ENCODE measurements at places on chromosomes 16 and 17. TPM values are rescaled to one million over a fixed set of nuclear protein-coding genes. Genes with fewer than 3 reads are reported as not detected.

The KRTAP4-3 gene
- polyA plus RNA-seq = not detected

The HOXB6 gene
- polyA plus RNA-seq = 115 TPM

The CD300A gene
- 1.8 TPM for polyA plus RNA-seq

- no peak for DNase-seq
Observed at GRCh38 chr17:51814521-51814920, 344.0 kb downstream of the CA10 start.

- no peak for DNase-seq
Observed at GRCh38 chr17:45307290-45308015, 9.4 kb downstream of the MAP3K14 start.

- DNase-seq = no peak
Observed at GRCh38 chr17:37502009-37502936, 12.6 kb downstream of the DUSP14 start.

GRCh38 chr16:49842972-49843371 lies 12.9 kb downstream of the ZNF423 start:
- DNase-seq = no peak

DNA sequence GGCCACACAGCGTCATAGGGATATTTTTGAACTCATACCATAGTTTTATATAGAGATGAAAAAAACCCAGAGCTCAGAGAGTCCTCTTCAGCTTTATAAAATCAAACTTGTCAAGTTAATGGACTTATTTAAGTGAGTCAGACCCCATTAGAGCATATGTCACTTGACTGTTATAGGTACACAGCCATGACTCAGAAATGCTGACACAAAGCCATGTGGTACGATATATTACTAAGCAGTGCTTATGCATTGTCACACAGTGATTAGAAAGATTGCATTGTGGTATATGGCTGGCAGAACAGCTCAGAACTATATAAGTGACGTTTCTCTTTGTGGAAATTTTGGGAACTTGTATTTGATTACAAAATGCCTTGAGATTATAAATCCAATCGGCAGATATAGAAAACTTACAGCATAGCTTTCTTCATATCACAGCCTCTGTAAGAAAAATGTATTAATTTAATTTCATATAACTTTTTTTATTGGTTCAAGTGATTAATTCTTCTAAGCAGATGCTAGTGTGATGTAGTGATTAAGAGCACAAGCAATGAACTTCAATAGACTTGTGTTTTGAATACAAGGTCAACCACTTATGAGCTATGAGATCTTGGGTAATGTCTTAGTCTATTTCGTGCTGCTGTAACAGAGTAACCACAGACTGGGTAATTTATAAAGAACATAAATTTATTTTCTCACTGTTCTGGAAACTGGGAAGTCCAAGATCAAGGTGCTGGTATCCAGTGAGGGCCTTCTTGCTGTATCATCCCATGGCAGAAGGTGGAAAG lies 25.8 kb upstream of the GINS3 start:
- no peak for DNase-seq

DNA sequence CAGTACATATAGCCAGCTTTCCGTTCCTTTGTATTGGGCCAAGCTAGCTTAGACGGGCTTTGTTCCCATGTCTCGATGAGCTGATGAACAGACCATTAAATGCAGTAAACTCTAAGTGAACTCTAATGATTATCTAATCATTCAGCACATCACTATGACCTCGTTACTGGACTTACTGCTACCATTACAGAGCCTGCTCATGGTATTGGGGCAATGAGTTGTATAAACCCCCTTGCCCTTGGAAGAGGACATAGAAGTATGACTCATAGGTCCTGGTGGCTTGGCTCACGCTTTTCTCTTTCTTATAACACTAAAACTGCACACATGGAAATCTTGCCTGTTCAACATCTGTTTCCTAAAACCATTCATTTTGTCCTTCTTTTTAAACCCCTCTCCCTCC lies 93.6 kb upstream of the DYNLRB2 start:
- DNase-seq = no peak

DNA sequence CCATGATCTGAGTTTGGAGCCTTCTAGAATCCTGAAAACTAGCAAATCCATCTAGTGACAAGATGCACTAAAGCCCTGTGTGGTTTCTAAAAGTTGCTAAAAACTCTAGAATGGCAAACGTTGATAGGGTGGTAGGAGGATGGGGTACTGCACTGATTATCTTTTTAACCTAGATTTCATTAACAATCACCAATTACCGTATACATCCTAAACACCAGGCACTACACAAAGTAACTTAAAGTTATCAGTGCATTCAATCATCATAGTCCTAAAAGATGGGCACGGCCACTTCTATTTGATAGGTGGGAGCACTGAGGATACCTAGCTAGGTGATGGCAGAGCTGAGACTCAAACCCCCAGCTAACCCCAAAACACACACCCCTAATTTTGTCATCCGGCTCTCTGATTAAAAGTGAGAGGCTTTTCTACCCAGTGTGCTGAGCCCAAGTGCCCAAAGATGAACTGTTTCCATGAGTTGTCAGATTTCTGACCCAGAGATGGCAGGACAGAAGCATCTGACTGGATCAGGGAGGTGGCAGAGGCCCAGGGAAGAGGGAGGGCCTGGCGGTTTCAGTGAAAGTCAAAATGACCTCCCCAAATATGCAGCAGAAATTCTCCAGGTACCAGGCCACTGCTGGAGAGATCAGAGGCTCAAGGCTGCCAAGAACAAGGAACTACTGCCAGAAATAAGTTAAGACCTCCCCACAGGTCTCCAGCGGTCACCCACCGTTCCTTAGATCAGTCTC lies 396.8 kb downstream of the SOX9 start:
- no peak for DNase-seq

DNA sequence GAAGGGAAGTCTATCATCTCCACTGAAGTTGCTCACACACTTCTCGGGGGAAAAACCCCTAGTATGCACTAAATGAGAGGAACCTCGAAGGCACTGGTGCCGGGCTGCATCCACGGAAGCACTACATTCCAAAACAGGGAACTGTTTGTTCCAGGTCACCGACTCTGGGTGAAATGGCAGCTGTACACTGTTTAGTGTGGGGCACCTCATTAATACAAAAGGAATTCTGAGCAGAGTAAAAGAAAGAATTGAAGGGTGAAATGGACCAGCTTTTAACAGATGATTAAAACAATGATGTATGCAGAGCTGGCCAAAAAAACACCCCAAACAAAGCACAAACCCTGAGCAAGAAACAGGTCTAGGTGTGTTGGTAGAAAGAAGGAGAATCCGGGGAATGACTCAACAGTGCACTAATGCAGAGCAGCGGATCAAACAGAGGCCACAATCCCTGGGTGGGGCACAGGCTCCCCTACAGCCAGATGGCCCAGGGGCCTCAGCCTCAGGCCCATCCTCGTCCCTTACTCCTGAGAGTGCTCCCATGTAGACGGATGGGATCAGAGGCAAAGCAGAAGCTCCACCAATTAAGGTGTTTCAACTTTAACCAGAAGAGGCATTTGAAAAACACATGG lies 161.5 kb downstream of the ZFHX3 start:
- DNase-seq = no peak

DNA sequence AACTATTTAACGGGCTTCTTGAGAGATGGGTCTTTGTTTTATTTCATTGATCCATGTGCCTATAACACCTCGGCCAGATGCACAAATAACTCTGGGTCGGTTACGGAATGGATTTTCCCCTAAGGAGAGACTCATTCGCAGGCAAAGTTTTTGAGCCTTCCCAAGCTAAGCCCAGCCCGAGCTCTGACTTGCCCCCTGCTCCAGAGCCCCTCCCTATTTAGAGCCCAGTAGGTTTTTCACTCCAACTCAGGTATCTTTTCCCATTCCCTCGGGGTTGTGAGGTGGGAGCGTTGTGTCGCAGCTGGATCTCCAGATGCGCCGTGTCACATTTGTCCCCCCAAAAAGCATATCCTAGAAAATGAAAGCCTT lies 812 bp upstream of the MYOCD start:
- no peak for DNase-seq

DNA sequence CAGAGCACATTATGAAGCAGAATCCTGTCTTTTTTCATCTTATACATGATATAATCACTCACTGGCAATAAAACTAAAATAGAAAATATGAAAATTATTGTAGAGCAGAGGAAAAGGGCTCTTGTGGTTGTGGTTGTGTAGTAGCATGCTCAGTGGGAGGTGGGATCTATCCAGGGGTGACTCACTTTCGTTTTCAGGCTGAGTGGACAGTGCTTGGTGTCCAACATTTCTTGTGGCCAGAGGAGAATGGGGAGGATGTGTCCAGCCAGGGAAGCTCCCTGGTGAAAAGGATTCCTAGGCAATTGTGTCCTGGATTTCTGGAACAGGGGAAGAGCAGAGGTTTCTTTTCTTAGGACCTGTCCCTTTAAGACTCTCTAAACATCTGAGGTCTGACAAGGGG lies 31.9 kb upstream of the CPHXL start:
- DNase-seq = no peak

DNA sequence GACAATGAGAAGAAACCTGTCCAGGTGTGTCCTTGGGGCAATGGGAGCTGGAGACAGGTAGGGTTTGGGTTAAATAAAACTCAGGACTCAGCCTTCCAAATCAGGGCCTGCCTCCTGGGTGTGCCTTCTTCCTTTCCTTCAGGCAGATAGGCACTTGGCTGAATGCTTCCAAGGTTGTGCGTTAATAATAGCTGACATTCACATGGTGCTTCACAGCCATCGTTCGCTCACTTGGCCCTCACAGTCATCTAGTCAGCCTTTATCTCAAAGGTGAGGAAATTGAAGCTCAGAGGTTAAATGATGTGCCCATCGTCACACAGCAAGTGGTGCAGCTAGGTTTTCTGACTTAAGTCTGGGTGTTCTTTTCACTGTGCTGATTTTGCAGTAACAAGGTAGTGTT lies 9.5 kb downstream of the NFE2L1 start:
- no peak for DNase-seq
